ENCODE measurements at places on chromosomes 1 and 21. TPM values are rescaled to one million over a fixed set of nuclear protein-coding genes. Genes with fewer than 3 reads are reported as not detected.

AIRE gene
- total RNA-seq = not detected

TPM3 gene
- total RNA-seq = 607 TPM

EXTL1 gene
- total RNA-seq = not detected

PDC gene
- not detected for total RNA-seq

SPRR1B gene
- total RNA-seq = not detected

SLC30A10 gene
- not detected for total RNA-seq
